ENCODE measurements at places on chromosomes 16 and 17. TPM values are rescaled to one million over a fixed set of nuclear protein-coding genes. Genes with fewer than 3 reads are reported as not detected.

GRCh38 chr16:85389679-85390470 lies 223.2 kb upstream of the GSE1 start:
- DNase-seq, result no peak

DNA sequence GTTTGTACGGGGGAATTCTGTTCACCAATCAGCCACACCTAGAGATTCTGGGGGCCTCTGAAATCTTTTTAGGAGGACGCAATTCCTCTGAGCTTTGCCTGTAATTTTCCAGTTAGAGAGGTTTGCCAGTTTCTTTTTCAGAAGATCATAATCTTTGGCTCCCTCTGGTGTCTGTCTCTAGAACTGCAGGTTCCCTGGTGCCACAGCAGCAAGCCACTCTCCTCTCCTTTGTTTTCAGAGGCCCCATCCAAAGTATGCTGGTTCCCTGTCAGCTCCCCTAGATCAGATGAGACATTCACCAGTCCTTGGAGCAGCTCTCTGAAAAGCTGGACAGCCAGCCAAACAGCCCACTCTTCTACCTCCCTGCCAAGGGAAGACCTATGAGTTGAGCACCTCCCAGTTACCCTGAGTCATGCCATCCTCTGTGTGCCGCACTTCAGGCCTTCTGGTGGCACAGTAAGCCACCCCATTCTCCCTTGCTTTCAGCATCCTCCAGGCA lies 36.1 kb downstream of the RNF112 start:
- peak; percentile 93 for DNase-seq

DNA sequence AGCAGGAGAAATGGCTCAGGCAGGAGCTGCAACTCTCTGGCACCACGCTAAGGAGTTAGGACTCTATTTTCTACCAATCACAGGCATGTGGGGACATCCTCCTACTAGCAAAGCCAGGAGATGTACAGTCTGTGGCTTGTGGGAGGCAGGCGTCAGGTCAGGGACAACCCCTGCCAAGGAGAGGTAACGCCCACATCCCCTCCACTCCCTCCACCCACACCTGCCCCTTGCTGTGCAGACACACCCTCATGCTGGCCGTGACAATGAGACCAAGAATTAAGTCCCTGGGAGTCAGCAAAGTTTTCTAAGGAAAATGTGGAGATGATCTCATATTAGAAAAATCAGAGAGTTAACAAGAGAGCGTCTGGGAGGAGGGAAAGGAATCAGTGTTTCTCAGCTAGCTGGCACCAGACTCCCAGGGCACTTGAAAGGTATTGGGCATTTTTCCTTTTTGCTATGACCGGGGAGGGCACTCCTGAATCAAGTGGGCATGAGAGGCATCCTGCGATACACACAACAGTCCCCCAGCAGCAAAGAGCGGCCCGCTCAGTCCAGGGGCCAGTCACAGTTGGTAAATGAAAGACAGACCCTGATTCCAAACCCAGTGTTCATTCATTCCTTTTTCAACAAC lies 87.3 kb upstream of the RPL38 start:
- no peak for DNase-seq

- DNase-seq, result no peak
These were observed 33.4 kb downstream of the VAC14 start for GRCh38 chr16:70767377-70768202.

DNA sequence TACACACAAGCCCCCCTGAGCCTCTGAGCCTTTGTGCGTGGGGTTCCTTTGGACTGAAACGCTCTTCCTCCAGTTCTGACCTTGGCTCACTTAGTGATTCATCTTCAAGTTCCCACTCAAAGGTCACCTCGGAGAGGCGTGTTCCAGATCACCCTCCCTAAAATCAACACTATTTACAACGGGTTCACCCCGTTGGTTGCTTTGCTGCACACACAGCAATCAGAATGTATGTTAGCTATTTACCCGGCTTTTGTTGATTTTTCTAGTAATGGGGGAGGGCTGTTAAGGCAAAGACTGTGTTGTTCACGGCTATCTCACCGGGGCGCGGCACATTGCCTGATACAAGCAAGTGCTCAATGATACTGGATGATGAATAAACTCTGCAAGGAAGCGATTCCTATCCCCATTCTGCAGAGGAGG lies 977 bp downstream of the NAGPA start:
- no peak for DNase-seq

DNA sequence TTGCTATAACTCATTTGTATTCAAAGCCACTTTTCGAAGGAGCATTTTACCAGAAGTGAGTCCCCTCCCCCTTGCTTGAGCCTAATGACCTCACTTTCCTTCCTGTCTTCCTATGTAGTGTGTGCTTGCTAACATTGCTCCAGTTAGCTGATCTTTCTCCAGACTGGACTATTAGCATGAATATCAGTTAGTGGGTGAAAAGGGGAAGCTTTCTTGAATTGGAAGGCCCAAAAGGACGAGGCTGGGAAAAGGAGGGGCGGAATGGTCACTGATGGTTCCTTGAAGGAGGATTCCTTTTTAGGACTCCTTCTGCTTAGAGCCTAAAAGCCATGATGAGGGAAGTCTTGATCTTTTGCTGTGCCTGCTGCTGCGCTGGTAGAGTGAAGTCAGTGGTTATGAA lies 11.9 kb downstream of the MAP3K3 start:
- no peak for DNase-seq

- peak; percentile 93 for DNase-seq
These were observed 1.1 kb upstream of the TFAP4 start for GRCh38 chr16:4273858-4274311.

DNA sequence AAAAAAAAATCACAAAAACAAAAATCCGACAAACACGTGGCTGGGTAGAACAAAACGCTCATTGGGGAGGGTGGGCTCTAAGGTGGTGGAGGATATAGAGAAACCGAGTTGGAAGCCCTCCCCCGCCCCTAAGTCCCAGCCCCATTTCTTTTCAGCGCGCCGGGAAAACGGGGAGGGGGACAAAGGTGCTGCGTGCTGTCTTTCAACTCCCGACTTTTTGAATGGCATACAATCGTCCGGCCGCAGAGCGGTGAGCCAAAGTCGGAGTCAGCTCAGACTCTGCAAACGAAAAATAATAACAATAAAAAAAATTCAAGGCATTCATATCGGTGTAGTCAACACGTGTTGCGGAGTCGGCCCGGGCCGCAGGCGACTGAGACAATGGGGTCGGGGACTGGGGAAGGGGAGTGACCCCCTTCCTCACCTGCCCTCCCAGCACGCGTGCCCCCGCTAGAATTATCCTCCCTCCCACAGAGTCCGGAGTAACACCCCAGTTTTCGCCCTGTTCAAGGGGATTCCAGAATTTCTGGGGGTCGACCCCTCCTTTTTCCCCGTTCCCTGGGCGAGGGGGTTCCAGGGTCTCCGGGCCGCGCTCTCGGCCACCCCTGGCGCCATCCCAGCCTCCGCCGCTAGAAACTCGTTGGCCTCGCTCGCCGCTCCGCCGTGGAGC lies 1.7 kb upstream of the IGF2BP1 start:
- DNase-seq, result peak; percentile 50

GRCh38 chr17:45270828-45271418 lies 9.0 kb upstream of the SPATA32 start:
- no peak for DNase-seq

VASN gene
- 25.8 TPM for total RNA-seq

ASB16 gene
- total RNA-seq, result 3.3 TPM

KRT40 gene
- total RNA-seq, result not detected

FOXO3B gene
- 7.8 TPM for total RNA-seq

ZG16 gene
- not detected for total RNA-seq

SYCE1L gene
- total RNA-seq, result 0.57 TPM

HOXB9 gene
- not detected for total RNA-seq

CTRL gene
- 0.80 TPM for total RNA-seq
